ENCODE measurements at places on chromosomes 7 and 10.

- no peak for DNase-seq
Observed at GRCh38 chr10:49502358-49502757, 36.6 kb downstream of the ERCC6 start.

DNA sequence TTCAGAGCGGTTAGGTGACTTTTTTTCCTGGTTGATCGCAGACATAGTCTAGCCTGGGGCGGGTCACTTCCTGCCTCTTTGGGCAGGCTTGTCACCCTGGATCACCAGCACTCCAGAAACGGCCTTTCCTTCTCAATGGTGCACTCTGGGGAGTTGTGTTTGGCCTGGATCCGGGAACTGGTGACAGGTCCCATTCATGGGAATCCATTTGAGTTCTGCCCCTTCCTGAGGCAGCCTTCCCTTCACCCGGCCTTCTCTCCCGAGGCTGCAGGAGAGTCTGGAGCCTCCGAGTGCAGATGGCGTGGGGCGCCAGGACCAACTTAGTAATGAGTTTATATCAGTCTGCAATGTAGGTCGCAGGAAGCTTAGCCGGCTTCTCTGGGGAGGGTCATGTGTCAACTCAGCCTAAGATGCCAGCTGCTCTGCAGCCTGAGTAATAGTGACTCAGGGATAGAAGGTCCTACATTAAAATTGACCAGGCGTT is 54.2 kb downstream of the TACR2 start:
- no peak for DNase-seq

DNA sequence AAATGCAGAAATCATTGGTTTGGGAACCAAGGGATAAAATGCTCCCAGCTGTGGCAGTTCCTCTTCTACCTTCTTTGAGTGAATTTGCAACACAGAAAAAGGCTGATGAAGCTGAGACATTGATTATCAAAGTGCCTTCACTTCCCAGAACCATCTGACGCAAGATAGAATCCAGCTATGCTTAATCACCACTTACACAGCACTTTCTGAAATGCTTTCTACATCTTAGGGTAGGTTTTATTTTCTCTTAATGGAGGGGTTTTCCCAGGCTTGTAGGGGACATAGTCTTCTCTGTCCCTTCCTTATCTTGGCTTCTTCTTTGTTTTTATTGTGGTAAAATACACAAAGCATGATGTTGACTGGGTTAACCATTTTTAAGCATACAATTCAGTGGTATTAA is 332.6 kb upstream of the ZNF32 start:
- DNase-seq, result no peak

- DNase-seq, result no peak
Observed at GRCh38 chr7:154577141-154577873, 425.6 kb downstream of the PAXIP1 start.

DNA sequence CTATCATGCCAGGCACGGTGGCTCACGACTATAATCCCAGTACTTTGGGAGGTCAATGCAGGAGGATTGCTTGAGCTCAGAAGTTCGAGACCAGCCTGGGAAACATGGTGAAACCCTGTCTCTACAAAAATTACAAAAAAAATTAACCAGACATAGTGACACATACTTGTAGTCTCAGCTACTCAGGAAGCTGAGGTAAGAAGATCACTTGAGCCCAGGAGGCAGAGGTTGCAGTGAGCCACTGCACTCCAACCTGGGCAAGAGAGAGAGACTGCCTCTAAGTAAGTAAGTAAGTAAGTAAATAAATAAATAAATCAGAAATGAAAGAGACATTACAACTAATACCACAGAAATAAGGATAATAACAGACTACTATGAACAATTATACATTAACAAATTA is 36.2 kb downstream of the PDLIM1 start:
- DNase-seq, result no peak

GRCh38 chr7:123747620-123748141 is 1.1 kb downstream of the WASL start:
- DNase-seq, result no peak

DNA sequence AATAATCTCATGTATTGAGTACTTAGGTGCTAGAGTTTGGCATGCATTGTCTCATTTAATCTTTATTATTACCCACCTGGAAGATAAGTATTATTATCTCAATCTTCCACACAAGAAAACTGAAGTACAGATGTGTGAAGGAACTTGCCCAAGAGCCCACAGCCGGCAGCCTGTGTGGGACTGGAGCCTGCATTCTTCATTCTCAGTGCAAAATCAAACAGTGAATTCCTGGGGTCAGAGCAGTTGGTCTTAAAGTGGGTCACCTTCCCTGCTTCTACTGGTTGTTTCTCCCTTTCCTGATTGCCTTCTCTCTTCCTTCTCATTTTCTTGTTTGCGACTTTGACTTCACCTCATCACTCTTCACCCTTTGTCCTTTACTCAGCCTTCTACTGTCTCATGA is 144.7 kb upstream of the LYZL1 start:
- no peak for DNase-seq

DNA sequence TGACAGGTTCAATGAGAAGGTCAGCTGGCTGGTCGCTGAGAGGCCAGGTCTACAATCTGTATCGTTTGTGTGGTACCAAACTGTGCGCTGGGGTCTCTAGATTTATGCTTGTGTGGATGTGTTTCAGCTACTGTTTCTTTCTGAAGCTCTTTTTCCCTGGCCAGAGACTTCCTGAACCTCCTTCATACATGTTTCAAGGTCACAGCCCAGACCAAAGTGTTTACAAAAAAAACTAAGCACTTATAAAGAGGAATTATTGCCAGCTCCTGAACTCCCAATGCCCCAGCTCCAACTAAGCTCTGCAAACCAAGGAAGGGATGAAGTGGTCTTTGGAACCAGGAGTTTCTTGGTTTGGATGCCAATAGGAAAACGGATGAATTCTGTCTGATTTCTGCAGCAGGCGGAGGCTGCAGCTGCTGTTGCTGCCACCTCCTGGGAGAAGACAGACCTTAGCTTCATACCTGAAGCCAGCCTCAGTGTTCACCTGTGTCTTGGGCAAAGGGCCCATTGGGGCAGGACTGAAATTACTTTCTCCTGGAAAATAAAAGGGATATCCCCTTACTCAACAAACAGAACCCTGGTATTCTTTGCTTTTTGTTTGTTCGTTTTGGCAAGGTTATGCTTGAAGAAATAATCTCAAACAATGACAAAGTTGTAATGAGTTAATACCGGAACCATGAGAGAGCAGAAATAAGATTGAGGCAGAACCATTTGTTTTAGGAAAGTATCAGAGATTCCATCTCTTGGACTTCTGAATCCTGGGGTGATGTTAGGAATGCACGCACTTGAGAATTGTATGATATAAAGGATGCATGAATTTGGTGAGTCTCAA is 24.6 kb upstream of the MKLN1 start:
- DNase-seq, result peak; percentile 4

- no peak for DNase-seq
Observed at GRCh38 chr10:103612462-103613365, 119.2 kb downstream of the NEURL1 start.

DNA sequence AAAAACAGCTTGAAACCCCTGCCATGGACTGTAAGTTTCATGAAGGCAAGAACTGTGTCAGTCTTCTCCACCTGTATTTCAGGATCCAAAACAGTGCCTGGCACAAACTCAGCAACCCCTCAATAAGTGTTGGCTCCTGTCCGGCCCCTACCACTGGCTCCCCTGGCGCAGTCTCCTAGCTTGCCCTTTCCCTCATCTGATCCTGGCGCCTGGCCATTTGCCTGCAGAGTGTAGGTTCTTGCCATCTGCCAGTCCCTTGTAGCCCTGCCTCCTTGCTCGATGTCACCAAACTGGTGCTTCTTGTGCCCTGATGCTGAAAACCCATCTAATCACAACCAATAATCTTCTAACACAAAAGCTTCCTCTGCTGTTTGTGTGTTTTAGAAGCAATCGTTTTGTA is 60.4 kb downstream of the LGI1 start:
- no peak for DNase-seq

DNA sequence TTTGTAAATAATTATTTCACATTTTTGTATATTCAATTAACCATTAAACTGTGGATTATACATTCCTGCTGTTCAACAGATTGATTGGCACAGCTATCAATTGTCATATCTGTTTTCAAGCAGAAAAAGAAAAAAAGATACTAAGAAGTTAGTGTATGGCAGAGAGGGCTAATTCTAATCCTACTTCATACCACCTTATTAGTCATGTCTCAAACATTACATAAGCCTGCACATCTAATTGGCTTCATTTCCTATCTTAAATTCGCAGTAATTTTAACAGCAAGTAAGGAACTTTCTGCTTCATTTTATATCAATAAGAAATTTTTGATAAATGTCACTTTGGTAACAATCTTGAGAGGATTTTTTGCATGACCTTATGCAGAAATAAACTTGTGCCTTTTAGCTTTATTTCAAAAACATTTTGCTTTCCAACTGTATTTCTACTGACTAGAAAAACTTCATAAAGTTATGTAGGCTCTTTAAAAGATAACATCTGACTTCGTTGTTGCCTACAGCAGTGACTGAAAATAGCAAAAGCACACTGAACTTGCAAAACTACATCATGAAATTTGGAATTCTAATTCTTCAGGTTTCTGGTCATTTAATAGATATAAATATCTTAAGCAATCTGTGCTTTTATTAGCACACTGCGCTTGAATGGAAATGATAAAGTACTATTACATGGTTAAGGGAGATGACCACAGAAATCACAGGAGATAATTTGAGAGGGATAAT is 111.5 kb downstream of the SEMA3C start:
- DNase-seq, result no peak

- peak; percentile 66 for DNase-seq
Observed at GRCh38 chr10:100009793-100010676, at the start of gene DNMBP. Gene DNMBP (minus strand): TSS chr10:100009947. CDS start chr10:99972124, 37,823 bp downstream.

GRCh38 chr7:7861211-7861633 is 107.4 kb upstream of the GLCCI1 start:
- no peak for DNase-seq

DNA sequence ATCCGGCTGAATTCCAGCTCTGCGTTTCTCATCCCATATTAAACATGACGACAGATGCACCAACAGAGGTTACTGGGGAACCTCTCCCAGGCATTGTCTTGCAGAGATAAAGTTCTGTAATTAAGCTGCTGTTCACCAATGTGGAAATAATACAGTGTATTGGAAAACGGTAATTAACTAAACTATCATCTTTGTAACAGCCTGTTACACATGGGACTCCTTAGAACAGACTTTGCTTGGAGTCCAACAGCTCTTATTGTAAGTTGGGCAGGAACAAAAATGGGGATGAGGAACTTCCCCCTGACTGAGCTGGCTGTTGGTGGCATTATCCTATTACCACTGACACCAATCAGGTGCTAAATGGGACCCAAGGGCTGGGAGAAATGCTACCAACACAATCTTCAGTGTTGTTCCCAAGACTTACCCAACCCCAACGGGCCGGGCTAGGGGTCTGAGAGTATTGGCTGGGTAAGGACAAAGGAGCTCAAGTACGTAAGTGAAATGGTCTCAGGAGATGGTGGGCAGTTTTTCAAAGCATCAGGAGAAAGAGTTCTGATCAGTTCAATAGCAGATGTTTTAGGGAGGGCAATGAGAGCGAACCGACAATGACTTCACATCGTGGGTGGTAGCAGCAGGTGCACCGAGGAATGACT is 759.4 kb downstream of the GRID1 start:
- DNase-seq, result no peak

DNA sequence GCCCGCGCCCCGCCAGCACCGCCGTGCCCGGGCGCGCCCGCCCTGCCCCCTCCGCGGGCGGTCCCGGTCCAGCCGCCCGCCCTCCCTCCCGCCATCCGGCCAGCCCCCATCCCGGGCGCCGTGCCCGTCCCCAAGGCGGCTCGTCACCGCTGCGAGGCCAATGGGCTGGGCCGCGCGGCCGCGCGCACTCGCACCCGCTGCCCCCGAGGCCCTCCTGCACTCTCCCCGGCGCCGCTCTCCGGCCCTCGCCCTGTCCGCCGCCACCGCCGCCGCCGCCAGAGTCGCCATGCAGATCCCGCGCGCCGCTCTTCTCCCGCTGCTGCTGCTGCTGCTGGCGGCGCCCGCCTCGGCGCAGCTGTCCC is at the start of gene HTRA1:
TSS of gene HTRA1 (plus strand) at position 187 of the 362 bp plus-strand sequence. CDS start at position 287, 100 bp downstream.
- no peak for DNase-seq

- DNase-seq, result no peak
Observed at GRCh38 chr7:121244120-121244870, 84.5 kb upstream of the WNT16 start.
